Right atrium auricular region (tissue), 2 donors: ENCODE measurements at places on chromosomes 6 and 20. TPM values are rescaled to one million over a fixed set of nuclear protein-coding genes. Genes with fewer than 3 reads are reported as not detected.

Gene OR2H2
- not detected for total RNA-seq

Gene PRDM1
- 1.8 TPM for total RNA-seq

Gene ACOT13
- 12.0 TPM for total RNA-seq

Gene HLA-DRB5
- total RNA-seq, result 1.7 TPM

Gene TUBB2A
- total RNA-seq, result 33.8 TPM

DNA sequence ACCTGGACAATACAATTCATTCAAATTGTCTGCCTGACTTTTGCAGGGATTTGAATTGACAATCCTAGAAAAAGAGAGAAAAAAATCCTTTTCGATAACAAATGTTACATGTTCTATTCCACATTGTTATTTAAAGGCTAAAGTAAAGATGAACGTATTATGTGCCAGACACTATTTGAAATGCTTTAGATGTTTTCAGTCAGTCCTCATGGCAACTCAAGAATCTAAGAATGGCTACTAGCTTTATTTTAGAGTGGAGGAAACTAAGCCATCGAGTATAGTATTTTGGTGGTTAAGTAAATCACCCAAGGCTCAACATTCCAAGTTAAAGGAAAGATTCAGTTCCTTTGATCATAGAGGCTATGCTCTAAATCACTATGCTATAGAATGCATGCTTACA lies 558.6 kb upstream of the MAN1A1 start:
- no peaks in the 10 kb centered on the region for H3K36me3 ChIP-seq
- no peaks in the 10 kb centered on the region for H3K4me1 ChIP-seq
- H3K4me3 ChIP-seq, result no peak overlapping the region
- no peak overlapping the region for H3K27ac ChIP-seq
- DNase-seq, result no peak

DNA sequence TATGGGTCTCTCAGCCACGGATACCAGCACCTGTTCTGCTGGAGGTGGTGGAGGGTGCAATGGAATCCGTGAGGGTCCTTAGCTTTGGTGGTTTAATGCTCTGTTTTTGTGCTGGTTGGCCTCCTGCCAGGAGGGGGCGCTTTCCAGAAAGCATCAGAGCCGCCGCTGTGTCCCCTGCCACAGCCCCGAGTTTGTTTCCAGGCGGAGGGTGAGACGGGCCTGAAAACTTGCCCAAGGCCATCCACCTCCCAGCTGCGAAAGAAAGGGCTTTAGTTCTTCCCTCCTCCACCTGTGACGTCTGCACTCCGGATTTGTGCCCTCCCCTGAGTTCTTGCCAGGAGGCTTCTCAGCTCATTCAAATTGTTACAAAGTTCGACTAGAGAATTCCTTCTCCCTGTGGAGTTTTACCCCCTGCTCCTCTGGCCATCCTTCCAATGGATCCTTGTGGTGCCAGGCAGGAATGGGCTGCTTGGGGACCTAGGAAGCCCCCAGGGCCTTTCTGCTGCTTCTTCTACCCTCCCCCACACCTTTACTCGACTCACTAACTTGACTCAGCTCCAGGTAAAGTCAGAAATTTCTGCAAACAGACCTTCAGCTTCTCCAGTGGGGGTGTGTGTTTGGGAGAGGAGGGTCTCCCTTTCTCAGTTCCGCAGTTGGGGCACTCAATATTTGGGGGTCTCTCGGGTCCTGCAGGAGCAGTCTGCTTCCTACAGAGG lies 873.7 kb downstream of the KIF16B start:
- no peak for DNase-seq
- no peaks in the 10 kb centered on the region for H3K4me1 ChIP-seq
- H3K27me3 ChIP-seq, result no peaks in the 10 kb centered on the region
- no peak overlapping the region for H3K4me3 ChIP-seq
- no peak overlapping the region for H3K27ac ChIP-seq

DNA sequence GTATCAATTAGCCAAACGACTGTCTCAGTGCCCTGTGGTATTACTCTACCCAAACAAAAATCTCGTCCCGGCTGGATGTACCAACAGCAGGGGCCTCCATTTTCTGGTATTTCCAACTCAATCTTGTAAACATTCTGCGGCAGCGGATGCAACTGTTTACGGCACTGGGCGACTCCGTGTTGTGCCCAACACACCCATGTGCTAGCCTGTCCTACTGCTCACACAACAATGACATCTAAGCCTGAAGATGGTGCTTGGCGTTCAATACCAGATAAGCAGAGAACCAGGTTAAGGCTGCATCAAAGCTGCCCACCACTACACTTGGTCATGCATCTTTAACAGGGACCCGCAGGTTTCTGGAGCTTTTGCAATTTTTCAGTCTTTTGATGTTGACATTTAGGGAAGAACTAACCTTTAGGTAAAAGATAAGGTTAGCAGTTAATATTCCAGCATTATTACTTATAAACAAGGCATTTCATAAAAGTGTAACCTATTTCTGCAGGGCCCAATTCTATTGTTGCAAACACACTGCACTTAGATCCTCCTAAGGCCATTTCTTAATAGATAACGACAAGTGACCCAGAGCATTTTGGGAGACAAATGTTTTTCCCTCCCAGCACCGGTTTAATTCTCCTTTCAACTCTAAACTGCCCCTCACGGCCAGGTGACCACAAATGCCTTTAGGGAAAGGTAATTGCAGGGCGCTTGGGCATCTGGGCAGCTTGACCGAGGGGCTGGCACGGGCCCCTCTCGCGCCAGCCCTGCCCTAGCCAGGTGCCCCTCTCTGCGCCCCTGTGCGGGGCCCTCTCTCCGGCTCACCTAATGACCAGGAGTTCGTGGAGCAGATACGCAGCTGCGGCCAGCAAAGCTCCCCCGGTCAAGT lies 945 bp downstream of the FAXC start:
- peaks cover 11% of the 10 kb centered on the region for H3K4me1 ChIP-seq
- peak overlapping the region; percentile 48 for H3K4me3 ChIP-seq
- no peak for DNase-seq

- H3K4me3 ChIP-seq, result no peak overlapping the region
- H3K4me1 ChIP-seq, result no peaks in the 10 kb centered on the region
- no peaks in the 10 kb centered on the region for H3K36me3 ChIP-seq
- no peak for DNase-seq
- no peak overlapping the region for H3K27ac ChIP-seq
Measured at GRCh38 chr20:56428881-56429280, 16.8 kb downstream of the CASS4 start.

- H3K27ac ChIP-seq, result no peak overlapping the region
- H3K36me3 ChIP-seq, result no peaks in the 10 kb centered on the region
- H3K4me3 ChIP-seq, result no peak overlapping the region
- DNase-seq, result no peak
- no peaks in the 10 kb centered on the region for H3K27me3 ChIP-seq
Measured at GRCh38 chr6:77607004-77607403, 45.8 kb upstream of the MEI4 start.

GRCh38 chr6:33672808-33673207 lies 38.7 kb downstream of the UQCC2 start:
- no peaks in the 10 kb centered on the region for H3K27me3 ChIP-seq
- no peaks in the 10 kb centered on the region for H3K4me1 ChIP-seq
- no peak overlapping the region for H3K27ac ChIP-seq
- DNase-seq, result peak; percentile 78

DNA sequence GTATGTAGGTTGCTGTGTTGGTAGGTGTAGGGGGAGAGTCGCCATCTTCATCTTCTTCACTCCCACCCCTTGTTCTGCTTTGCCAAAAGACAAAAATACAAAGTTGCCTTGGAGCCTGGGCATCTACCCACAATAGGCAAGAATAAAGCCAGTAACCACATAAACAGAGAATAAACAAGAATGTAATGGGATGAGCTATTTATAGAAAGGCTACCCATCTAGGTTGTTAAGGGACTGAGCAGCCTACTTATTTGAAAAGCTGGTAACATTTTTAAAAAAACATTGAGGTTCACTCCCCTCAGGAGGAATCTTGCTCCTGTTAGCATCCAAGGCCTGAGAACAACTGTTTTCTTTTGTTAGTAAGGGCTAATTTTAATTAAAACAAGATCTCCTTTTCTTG lies 301.4 kb upstream of the STXBP5 start:
- H3K36me3 ChIP-seq, result no peaks in the 10 kb centered on the region
- DNase-seq, result no peak
- H3K4me3 ChIP-seq, result no peak overlapping the region
- no peaks in the 10 kb centered on the region for H3K4me1 ChIP-seq
- H3K27me3 ChIP-seq, result no peaks in the 10 kb centered on the region

GRCh38 chr6:138424004-138424904 lies 20.2 kb downstream of the HEBP2 start:
- H3K36me3 ChIP-seq, result peaks cover 9% of the 10 kb centered on the region
- no peak for DNase-seq
- H3K4me1 ChIP-seq, result peaks cover 13% of the 10 kb centered on the region
- no peaks in the 10 kb centered on the region for H3K27me3 ChIP-seq
- no peak overlapping the region for H3K27ac ChIP-seq

DNA sequence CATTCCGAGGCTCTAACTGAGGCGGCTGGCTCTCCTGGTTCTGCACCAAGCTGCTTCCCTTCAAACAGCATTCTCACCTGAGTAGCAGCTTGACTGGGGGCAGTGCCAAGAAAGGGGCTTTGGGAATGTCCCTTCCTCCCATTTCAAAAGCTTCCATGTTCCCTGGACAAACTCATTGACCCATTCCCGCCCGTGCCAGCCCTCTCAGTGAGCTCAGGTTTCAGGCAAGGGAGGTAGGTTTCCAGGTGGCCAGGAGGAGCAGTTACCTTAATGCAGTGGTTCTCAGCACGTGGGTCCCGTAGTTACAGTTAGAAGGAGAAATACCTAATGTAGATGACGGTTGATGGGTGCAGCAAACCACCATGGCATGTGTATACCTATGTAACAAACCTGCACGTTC lies 135.2 kb downstream of the ELOVL4 start:
- no peak overlapping the region for H3K27ac ChIP-seq
- DNase-seq, result no peak
- H3K4me3 ChIP-seq, result no peak overlapping the region
- no peaks in the 10 kb centered on the region for H3K27me3 ChIP-seq
- no peaks in the 10 kb centered on the region for H3K4me1 ChIP-seq

- peaks cover 2% of the 10 kb centered on the region for H3K36me3 ChIP-seq
- H3K27me3 ChIP-seq, result no peaks in the 10 kb centered on the region
- H3K4me1 ChIP-seq, result no peaks in the 10 kb centered on the region
- no peak overlapping the region for H3K4me3 ChIP-seq
Measured at GRCh38 chr20:34798871-34799270, 26.6 kb downstream of the NCOA6 start.

GRCh38 chr6:143598466-143599080 lies 79.2 kb upstream of the PHACTR2 start:
- no peaks in the 10 kb centered on the region for H3K4me1 ChIP-seq
- H3K36me3 ChIP-seq, result no peaks in the 10 kb centered on the region
- no peak for DNase-seq
- H3K27me3 ChIP-seq, result no peaks in the 10 kb centered on the region
- H3K27ac ChIP-seq, result no peak overlapping the region
- H3K4me3 ChIP-seq, result no peak overlapping the region

- no peaks in the 10 kb centered on the region for H3K4me1 ChIP-seq
- H3K4me3 ChIP-seq, result no peak overlapping the region
- H3K36me3 ChIP-seq, result no peaks in the 10 kb centered on the region
Measured at GRCh38 chr6:159650314-159650713, 42.7 kb downstream of the SOD2 start.

- no peak overlapping the region for H3K4me3 ChIP-seq
- H3K27me3 ChIP-seq, result no peaks in the 10 kb centered on the region
- no peaks in the 10 kb centered on the region for H3K4me1 ChIP-seq
- DNase-seq, result no peak
- no peak overlapping the region for H3K27ac ChIP-seq
- H3K36me3 ChIP-seq, result peaks cover 19% of the 10 kb centered on the region
Measured at GRCh38 chr6:79201983-79202382, 32.5 kb downstream of the HMGN3 start.

DNA sequence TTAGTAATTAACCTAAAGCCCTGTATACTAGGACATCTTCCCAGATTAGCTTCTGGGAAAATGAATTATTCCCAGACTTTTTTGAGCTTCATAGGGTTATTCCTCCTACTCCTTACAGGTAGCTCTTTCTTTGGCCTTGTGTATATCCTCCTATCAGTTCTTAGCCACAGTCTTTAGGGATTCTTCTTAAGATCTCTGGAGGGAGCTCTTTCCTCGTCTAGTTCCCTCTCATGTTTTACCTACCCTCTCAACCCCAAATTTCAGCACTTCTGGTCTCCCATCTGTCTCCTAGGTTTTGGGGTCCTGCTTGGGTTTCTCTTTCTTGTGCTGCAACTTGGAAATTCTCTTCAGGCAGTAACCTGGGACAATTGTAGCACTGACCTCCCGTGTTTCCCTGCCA lies 46.4 kb upstream of the SLC35B3 start:
- no peaks in the 10 kb centered on the region for H3K27me3 ChIP-seq
- H3K36me3 ChIP-seq, result no peaks in the 10 kb centered on the region
- no peak overlapping the region for H3K27ac ChIP-seq
- no peaks in the 10 kb centered on the region for H3K4me1 ChIP-seq
- H3K4me3 ChIP-seq, result no peak overlapping the region
- DNase-seq, result no peak

DNA sequence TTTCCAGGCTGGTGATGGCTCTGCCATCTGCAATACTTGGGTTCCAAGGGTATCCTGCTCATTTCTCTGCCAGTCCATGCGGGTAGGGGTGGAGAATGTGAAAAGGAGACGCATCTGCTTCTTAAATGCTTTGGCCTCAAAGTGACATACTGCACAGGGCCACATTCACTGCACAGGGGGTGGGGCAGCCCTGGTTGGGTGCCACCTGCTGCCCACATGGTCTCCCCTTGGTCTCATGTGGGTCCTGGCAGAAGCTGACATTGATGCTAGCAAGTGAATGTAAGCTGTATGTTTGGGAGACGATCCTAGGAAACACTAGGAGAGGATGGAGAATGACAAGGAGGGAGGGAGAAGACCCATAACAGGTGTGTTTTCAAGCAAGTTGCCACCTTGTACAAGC lies 140.9 kb downstream of the EDN3 start:
- no peak overlapping the region for H3K27ac ChIP-seq
- no peak overlapping the region for H3K4me3 ChIP-seq
- H3K4me1 ChIP-seq, result no peaks in the 10 kb centered on the region
- no peaks in the 10 kb centered on the region for H3K36me3 ChIP-seq

DNA sequence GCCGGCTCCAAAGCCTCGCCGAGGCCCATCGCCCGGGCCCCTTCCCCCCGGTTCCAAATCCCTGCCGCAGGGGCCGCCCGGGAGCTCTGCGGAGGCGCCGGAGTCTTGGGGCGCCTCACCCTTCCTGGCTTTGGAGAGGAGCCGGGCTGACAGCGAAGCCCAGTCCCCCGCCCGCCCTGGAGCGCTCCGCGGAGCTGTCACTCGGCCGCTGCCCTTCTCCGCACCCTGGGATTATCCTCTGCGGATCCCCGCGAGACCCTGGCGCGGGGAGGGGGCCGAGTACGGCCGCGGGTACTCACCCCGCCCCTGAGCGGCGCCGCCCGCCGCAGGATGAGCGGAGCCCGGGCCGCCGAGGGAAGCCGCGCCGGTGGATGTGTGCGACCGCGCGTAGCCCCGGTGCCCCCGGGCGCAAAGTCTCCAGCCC lies 343 bp downstream of the SNAP91 start:
- no peaks in the 10 kb centered on the region for H3K36me3 ChIP-seq
- H3K4me1 ChIP-seq, result peaks cover 16% of the 10 kb centered on the region
- no peak overlapping the region for H3K27ac ChIP-seq
- no peak for DNase-seq
- peaks cover 11% of the 10 kb centered on the region for H3K27me3 ChIP-seq
- H3K4me3 ChIP-seq, result peak overlapping the region; percentile 26

GRCh38 chr6:41640426-41640825 lies 2.2 kb downstream of the MDFI start:
- peaks cover 4% of the 10 kb centered on the region for H3K27me3 ChIP-seq
- H3K4me1 ChIP-seq, result no peaks in the 10 kb centered on the region
- H3K36me3 ChIP-seq, result no peaks in the 10 kb centered on the region
- no peak for DNase-seq
- H3K27ac ChIP-seq, result no peak overlapping the region
